AG04449 (cell line): ENCODE measurements at places on chromosomes 5 and 9.

DNA sequence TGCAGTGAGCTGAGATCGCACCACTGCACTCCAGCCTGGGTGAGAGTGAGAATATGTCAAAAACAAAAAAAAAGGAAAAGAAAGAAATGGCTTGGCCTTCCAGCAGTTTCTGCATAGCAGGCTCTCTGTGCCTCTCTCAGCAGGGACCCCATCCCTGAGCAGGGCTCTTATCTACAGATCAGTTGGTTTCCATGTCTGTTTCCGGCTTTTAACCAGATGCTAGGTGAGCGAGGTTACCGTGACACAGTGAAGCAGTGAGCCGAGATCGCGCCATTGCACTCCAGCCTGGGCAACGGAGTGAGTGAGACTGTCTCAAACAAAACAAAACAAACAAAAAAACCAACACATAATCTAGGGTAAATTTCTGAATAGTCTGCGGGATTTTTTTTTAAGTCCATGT, 51.4 kb downstream of the COL5A1 start:
- no peak for DNase-seq

DNA sequence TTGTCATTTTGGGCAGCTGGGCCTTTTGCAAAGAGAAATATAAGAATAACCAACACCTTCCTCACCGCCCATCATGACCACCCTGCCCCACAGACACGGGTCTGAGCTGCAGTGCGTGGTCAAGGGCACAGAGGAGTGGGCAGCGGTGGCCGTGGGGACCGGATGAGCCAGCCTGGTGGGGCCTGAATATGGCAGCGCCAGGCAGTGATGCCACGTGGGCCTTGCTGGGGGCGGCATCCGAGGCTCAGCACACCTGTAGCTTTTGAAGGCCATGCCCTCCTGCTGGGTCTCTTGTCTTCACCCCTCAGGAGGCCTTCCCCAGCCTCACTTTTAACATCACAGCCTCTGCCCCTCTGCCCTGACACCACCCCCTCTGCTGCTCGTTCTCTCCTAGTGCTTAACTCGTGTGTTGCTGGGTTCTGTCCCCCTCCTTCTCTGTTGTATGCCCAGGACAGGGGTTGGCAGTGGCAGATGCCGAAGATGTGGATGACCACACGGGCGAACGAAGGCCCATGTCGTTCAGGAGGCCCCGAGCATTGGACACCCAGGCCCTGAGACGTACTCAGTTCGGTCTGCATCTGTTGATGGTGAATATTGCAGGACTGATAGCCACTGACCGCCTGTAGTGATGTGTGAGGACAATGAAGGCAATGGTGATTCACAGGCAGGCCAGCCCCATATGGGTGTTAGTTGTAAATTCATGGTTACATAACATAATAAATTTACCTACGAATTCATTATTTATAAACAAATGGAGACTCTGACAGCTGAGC, 46.0 kb downstream of the AHRR start:
- no peak for DNase-seq

DNA sequence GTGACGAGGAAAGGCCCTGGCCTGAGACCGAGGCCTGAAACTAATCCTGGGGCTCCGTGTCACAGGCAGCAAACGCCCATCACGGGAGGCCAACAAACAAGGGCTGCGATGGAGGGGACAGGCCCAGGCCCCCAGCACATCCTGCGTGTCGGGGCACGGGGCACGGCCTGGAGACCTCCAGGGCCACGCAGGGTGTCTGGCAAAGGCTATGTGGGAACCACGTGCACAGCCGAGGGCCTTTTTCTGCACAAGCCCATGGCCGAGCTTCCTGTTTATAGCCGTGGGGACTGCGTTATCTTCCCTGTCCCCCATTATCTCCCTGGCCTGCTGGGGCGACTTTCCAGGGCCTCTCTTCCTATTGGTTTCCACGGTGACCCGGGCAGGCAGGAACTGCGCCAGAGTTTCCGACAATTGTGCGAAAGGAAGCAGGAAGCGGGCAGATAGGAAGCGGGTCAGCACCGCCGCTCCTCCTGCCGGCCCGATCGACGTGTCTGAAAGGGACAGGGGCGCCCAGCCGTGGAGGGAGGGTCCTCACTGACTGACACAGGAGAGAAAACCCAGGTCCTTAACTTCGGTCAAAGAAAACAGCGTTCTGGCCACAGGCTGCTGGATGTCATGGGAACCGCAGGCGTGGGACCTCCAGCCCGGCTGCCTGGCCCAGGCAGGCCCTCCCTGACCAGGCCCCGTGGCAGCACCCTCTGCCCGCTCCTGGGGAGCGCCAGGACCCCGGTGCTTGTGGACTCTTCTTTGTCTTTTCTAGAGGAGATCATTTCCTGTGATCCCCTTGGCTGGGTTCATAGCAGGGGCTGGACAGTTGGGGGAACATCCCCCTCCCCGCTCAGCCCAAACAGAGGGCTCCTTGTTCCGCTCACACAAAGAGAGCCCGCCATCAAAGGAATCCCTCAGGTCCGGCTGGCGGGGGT, 29.1 kb upstream of the SEC16A start:
- no peak for DNase-seq

DNA sequence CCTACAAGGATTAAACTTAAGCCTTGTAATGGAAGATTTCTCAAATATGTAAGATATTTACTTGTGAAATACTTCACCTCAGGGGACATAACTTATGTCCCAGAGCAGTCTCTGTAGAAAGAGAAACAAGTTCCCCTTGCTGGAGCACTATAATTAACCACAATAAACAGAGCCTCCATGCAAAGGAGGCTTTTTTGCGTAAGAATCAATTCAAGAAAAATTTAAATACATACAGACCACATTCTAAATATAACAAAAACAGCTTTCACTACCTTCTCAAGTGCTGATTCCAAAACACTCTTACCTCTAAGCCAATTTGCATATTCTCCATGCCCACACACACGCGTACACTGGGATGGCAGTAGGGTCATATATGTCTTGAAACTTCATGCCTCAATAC, 30.7 kb upstream of the CCNB1 start:
- peak; percentile 64 for DNase-seq

GRCh38 chr5:40676613-40677343, 2.9 kb upstream of the PTGER4 start:
- DNase-seq = no peak
